Activated T-helper 2 cell treated with anti-CD3 and anti-CD28 coated beads, Interferon-gamma antibody, Interleukin-2, Interleukin-4, amounts not matched to agents 10 μg/mL and 5 μg/mL and 100 μg/mL, durations not matched to agents 14 hours and 24 hours and 36 hours (primary cell): ENCODE measurements at places on chromosomes 1 and 21. TPM values are rescaled to one million over a fixed set of nuclear protein-coding genes. Genes with fewer than 3 reads are reported as not detected.

The ANGPTL3 gene
- not detected in 2 replicates for total RNA-seq

The PLCH2 gene
- total RNA-seq = 2.6 and 2.8 TPM in 2 replicates

The WLS gene
- not detected in 2 replicates for total RNA-seq

The YBX1 gene
- 815 and 840 TPM in 2 replicates for total RNA-seq

The KLHDC7A gene
- total RNA-seq = not detected in 2 replicates

GRCh38 chr1:7463526-7463925 is 307.6 kb upstream of the VAMP3 start:
- no peak for DNase-seq
- H3K27me3 ChIP-seq = no peaks in the 10 kb centered on the region
- no peaks in the 10 kb centered on the region for H3K36me3 ChIP-seq
- H3K4me1 ChIP-seq = no peaks in the 10 kb centered on the region
- no peak overlapping the region for H3K4me3 ChIP-seq
- H3K27ac ChIP-seq = no peak overlapping the region

GRCh38 chr1:160362168-160362957 is 4.5 kb upstream of the NHLH1 start:
- H3K4me1 ChIP-seq = peaks cover 2% of the 10 kb centered on the region
- H3K27me3 ChIP-seq = no peaks in the 10 kb centered on the region
- H3K27ac ChIP-seq = no peak overlapping the region
- H3K4me3 ChIP-seq = no peak overlapping the region

GRCh38 chr1:6251233-6251632 is 7.3 kb downstream of the HES3 start:
- H3K27ac ChIP-seq = no peak overlapping the region
- DNase-seq = no peak
- H3K27me3 ChIP-seq = peaks cover 41% of the 10 kb centered on the region
- H3K36me3 ChIP-seq = no peaks in the 10 kb centered on the region
- peaks cover 4% of the 10 kb centered on the region for H3K4me1 ChIP-seq

GRCh38 chr1:93079685-93080141 is 630 bp downstream of the MTF2 start:
- peak overlapping the region; percentile 93 for H3K4me3 ChIP-seq
- H3K27ac ChIP-seq = peak overlapping the region; percentile 89
- peaks cover 30% of the 10 kb centered on the region for H3K36me3 ChIP-seq

- no peaks in the 10 kb centered on the region for H3K4me1 ChIP-seq
- no peak for DNase-seq
Observed at GRCh38 chr1:36513676-36514473, 31.2 kb upstream of the CSF3R start.

DNA sequence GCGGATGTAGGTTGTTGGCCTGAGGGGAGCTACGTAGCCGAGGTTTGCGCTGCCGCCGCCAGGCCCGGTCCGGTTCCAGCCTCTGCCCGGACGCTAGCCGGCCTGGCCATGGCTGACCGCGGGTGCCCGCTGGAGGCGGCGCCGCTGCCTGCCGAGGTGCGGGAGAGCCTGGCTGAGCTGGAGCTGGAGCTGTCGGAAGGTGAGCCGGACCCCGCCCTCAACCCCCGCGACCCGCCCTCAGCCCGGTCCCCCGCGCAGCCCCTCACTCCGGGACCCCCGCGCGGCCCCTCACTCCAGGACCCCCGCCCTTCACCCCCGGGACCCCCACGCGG is 299 bp downstream of the DIP2A start:
- no peaks in the 10 kb centered on the region for H3K27me3 ChIP-seq
- peaks cover 38% of the 10 kb centered on the region for H3K36me3 ChIP-seq
- H3K4me1 ChIP-seq = peaks cover 30% of the 10 kb centered on the region
